ENCODE measurements at places on chromosomes 1 and 21. TPM values are rescaled to one million over a fixed set of nuclear protein-coding genes. Genes with fewer than 3 reads are reported as not detected.

Gene PLCH2
- total RNA-seq = 10.3 TPM

Gene RNU1-4
- total RNA-seq = 1,409 TPM

Gene FAM151A
- total RNA-seq = not detected

Gene DOP1B
- 19.4 TPM for total RNA-seq

Gene OR2L2
- not detected for total RNA-seq

Gene FAM3B
- total RNA-seq = not detected

Gene MNDA
- not detected for total RNA-seq

Gene CRYAA
- total RNA-seq = not detected

Gene S100A1
- total RNA-seq = not detected

Gene TMEM240
- not detected for total RNA-seq

Gene BRINP3
- total RNA-seq = not detected

DNA sequence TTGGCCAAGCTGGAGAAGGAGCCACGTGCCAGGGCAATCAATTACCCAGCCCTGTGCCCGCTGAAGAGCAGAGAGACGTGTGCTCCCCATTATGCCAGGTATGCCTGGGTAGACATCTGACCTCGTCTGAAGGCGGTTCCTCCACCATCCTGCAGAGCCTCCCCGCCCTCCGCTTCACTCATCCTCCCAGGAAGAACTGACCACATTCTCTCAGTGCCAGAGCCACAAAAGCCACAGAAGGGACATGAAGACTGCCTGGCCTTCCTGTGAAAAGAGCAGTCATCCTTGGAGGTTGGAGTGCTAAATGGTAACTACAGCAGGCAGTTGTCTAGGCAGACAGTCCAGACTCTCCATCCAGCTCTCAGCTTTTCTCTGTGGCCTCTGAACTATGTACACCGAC, 12.0 kb downstream of the SYT2 start:
- DNase-seq = no peak
- H3K27ac ChIP-seq = no peak overlapping the region
- H3K4me3 ChIP-seq = no peak overlapping the region
- peaks cover 4% of the 10 kb centered on the region for H3K4me1 ChIP-seq
- no peaks in the 10 kb centered on the region for H3K36me3 ChIP-seq

DNA sequence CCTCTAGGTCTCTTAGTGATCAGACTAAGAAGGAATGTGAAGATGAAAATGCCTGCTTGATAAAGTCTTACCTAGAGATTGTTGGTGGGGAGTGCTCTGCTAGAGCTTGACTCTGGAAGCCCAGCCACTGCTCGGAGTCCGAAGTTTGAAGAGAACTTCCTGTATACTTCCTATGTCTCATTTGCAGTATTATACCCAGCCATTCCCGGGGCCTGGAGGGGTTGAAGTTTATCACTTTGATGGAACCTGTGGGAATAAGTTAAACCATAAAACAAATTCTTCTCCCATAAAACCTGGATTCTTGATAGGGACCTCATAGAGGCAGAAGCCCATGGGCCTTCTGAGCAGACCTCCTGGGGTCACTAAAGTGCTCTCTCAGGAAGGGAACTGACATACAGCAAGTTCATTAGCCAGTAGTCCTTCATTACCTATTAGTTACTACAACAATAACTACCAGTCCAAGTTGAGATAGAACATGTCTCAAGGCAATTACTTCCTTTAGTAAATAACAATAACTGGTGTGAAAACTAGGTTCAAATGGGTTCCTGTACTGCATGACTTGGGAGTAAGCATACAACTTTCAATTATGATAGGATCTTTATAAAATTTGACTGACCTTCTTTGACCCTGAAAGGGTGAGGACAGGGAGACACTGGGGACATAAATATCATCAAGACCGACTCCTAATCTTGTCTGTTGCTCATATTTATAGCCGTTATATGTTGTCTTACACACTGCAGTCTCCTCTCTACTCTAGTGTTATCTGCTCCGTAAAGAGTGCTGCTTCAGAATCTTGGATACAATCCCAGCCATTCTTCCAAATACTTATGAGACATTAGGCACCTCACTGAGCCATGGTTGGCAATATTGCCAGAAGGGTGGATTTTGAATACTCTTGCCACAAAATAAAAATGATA, at the start of gene OR6N1:
Gene OR6N1, minus strand, starts transcription at position 246 of the 917 bp plus-strand sequence. CDS start 5,513 bp downstream, outside the sequence.
- no peak within 1 kb of the TSS for H3K27ac ChIP-seq
- no peaks in the 10 kb centered on the region for H3K36me3 ChIP-seq
- DNase-seq = no peak
- peaks cover 5% of the 10 kb centered on the region for H3K27me3 ChIP-seq
- no peak within 1 kb of the TSS for H3K4me3 ChIP-seq
- H3K4me1 ChIP-seq = no peaks in the 10 kb centered on the region

DNA sequence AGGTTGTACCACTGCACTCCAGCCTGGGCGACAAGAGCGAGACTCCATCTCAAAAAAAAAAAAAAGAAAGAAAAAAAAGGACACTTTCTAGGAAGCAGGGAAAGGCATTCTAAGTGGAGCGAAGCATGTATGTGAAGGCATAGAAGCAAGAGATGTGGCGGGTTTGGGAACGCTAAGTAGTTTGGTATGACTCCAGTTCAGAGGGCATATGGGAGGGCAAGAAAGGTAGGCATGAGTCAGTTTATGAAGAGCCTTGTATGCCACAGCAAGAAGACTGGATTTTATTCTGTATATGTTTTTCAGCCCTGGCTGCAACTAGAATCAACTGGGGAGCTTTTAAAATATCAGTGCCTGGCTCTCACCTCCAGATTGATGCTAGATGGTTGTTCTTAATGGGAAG, 4.4 kb upstream of the ELOVL1 start:
- H3K4me1 ChIP-seq = peaks cover 14% of the 10 kb centered on the region
- H3K4me3 ChIP-seq = no peak overlapping the region
- no peak overlapping the region for H3K27ac ChIP-seq
- peaks cover 10% of the 10 kb centered on the region for H3K36me3 ChIP-seq

- peaks cover 85% of the 10 kb centered on the region for H3K4me1 ChIP-seq
- peak; percentile 71 for DNase-seq
- peaks cover 58% of the 10 kb centered on the region for H3K36me3 ChIP-seq
- peak overlapping the region; percentile 88 for H3K27ac ChIP-seq
- peak overlapping the region; percentile 11 for H3K4me3 ChIP-seq
Observed at GRCh38 chr1:155970531-155971167, 7.7 kb downstream of the ARHGEF2 start.

DNA sequence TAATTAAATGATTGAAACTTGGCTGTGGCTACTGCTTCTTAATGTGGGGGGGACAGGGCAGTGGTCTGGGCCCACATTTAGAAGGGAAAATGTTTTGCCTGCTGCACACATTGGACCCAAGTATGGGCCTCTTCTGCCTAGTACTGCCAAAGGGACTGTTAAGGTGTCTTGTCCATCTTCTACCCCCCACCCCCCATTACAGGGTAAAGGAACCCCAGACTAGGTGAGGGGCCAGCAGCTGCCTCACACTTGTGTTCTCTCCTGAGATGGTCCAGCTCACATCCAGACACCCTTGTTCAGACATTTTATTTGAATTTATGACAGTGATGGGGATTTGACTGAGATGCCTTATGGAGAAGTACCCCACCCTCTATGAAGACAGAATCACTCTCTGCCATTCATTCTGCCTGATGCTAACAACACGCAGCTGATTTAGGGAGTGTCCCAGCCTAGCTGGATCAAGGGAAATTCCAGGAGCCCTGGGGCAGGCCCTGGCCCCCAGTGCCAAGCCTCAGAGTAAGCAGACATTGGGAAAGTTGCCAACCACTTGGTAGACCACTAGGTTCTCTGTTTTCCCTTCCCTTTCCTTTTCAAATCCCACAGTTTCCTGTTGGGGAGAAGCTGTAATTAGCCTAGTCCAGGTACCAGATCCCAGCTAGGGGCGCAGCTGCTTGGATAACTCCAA, 42.1 kb downstream of the YARS1 start:
- no peak for DNase-seq
- H3K36me3 ChIP-seq = peaks cover 41% of the 10 kb centered on the region
- H3K4me1 ChIP-seq = peaks cover 10% of the 10 kb centered on the region
- no peak overlapping the region for H3K4me3 ChIP-seq
- peak overlapping the region; percentile 23 for H3K27ac ChIP-seq

DNA sequence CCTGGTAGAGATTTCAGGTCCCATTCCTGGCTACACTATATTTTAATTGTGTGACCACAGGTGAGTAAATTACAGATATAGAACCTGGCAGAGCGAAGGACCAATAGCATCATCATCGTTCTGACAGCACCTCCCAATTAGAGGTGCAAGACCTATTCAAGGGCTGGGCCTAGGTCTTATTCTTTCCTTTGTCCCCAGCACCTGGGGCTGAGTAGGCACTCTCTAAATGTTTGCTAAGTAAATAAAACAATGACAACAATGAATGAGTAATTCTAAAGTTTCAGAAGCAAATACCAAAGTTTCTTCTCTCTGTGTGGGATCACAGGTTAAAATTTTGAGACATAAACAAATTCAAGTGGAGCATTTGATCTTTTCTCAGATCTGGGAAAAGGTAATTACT, 32.7 kb downstream of the BEND5 start:
- no peak overlapping the region for H3K4me3 ChIP-seq
- H3K36me3 ChIP-seq = no peaks in the 10 kb centered on the region
- H3K27ac ChIP-seq = no peak overlapping the region
- no peaks in the 10 kb centered on the region for H3K4me1 ChIP-seq

DNA sequence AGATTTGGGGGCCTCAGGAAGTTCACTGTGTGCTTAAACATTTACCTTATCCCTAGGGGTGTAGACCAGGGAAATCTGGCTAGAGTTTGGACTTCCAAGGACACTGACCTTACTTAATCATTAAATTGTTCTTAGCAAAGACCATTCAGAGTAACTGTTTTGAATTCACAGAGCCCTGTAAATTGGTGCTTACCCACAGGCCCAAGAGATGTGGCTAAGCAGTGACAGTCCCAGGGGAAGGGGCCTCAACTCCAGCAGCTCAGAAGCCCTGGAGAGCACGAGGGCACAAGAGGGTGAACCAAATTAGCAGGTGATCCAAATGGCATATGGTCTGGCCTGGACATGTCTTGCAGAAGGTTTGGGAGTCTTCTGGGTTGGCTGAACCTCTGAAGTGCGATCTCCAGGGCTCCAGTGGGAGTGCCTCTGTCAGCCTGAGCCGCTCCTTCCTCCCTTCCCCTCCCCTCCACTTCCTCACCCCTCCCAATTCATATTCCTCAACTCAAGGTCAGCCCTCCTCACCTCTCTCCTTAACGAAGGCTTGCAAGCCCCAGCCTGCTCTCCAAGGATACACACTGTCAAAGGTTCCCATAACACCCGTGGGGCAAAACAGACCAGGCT, 4.3 kb downstream of the PAQR7 start:
- no peak for DNase-seq
- no peak overlapping the region for H3K4me3 ChIP-seq
- H3K4me1 ChIP-seq = peaks cover 6% of the 10 kb centered on the region

DNA sequence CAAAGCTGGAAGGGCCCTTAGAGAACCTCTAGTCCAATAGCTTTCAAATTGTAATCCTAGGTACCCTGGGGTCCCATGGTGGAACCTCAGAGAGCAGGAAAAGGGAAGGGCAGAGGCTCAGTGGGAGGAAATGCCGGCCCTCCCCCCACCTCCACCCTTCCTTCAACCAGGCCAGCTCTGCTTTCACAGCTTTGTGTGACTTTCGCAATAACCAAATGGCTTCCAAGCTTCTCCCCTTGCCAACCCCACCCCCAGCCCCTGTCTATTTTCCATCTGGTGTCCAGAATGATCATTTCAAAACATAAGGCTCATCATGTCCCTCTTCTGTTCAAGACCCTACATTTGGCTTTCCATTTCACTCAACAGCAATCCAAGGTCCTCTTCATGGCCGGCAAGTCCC, 74.4 kb downstream of the CD58 start:
- no peaks in the 10 kb centered on the region for H3K36me3 ChIP-seq
- H3K27me3 ChIP-seq = no peaks in the 10 kb centered on the region
- no peak overlapping the region for H3K27ac ChIP-seq
- no peak for DNase-seq
- H3K4me3 ChIP-seq = no peak overlapping the region

DNA sequence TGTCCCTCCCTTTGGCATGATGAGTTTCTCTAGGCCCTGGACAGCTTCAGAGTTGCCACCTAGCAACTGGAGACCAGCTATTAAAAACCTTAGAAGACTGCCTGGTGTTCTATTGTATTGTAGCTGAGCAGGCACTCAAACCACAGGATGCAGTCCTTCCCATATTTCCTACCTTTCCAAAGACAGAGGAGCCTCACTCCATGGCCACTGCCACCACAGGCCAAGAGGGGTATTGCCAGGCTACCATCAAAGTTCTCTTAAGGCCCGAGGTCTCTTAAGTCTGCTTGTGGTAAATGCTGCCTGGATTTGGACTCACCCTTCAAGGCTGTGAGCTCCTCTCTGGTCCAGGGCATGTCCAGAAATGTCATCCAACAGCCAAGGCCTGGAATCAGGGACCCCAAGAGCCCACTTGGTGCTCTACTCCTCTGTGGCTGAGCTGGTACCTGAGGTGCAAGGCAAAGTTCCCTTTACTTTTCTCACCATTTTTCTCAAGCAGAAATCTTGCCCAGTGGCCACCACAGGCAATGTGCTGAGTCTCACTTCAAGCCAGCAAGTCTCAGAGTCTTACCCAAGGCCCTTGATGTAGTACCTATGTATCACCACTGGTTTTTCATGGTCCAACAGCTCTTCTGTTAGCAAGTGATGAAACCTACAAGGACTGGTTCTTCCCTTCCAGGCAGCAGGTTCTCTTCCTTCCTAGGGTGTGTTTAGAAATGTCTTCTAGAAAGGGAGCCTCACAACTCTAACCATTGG, 269.4 kb downstream of the AMY1C start:
- H3K36me3 ChIP-seq = no peaks in the 10 kb centered on the region
- no peak for DNase-seq
- no peaks in the 10 kb centered on the region for H3K27me3 ChIP-seq
- no peaks in the 10 kb centered on the region for H3K4me1 ChIP-seq

DNA sequence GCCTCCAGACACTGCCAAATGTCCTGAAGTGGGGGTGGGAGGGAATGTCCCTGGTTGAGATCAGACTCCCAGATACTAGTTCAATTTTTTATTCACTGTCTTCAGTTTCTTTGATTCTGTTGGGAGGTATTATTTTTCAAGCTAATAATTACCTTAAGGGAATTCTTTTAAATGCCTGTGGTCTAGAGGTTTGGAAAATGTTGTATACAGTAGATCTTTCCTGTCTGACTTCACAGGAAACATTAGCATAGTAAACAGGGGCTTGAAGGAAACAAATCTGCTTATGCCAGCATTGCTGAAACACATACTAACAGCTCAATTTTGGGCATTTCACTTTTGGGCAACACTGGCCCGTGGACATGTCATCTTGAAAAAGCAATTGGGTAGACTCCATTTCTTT, 84.3 kb upstream of the HP1BP3 start:
- H3K4me3 ChIP-seq = no peak overlapping the region
- peaks cover 10% of the 10 kb centered on the region for H3K4me1 ChIP-seq
- H3K27ac ChIP-seq = no peak overlapping the region
- no peak for DNase-seq

- peaks cover 8% of the 10 kb centered on the region for H3K27me3 ChIP-seq
- no peak overlapping the region for H3K27ac ChIP-seq
- H3K4me1 ChIP-seq = no peaks in the 10 kb centered on the region
- no peaks in the 10 kb centered on the region for H3K36me3 ChIP-seq
- H3K4me3 ChIP-seq = no peak overlapping the region
Observed at GRCh38 chr1:208324005-208324404, 79.8 kb upstream of the PLXNA2 start.

- peaks cover 26% of the 10 kb centered on the region for H3K27me3 ChIP-seq
- DNase-seq = no peak
Observed at GRCh38 chr1:29966526-29967045, 730.3 kb downstream of the PTPRU start.

- peaks cover 5% of the 10 kb centered on the region for H3K4me1 ChIP-seq
- no peak overlapping the region for H3K4me3 ChIP-seq
- no peaks in the 10 kb centered on the region for H3K36me3 ChIP-seq
- no peak for DNase-seq
Observed at GRCh38 chr1:182281541-182281940, 110.0 kb downstream of the GLUL start.

Measured in activated CD4-positive, alpha-beta memory T cell treated with anti-CD3 and anti-CD28 coated beads for 36 hours (primary cell).